ENCODE measurements at places on chromosomes 1 and 21. TPM values are rescaled to one million over a fixed set of nuclear protein-coding genes. Genes with fewer than 3 reads are reported as not detected.

The NIBAN1 gene
- 24.7 TPM for polyA plus RNA-seq

The SGIP1 gene
- not detected for polyA plus RNA-seq

The PLD5 gene
- polyA plus RNA-seq, result not detected

The CEP85 gene
- polyA plus RNA-seq, result 6.9 TPM

The OLIG2 gene
- not detected for polyA plus RNA-seq

The SPATA6 gene
- 1.1 TPM for polyA plus RNA-seq

The C2CD4D gene
- 0.22 TPM for polyA plus RNA-seq

The HOOK1 gene
- 1.1 TPM for polyA plus RNA-seq

The ZBTB48 gene
- 20.9 TPM for polyA plus RNA-seq

The PRDM2 gene
- 10.8 TPM for polyA plus RNA-seq

The ARMH1 gene
- polyA plus RNA-seq, result not detected

The CDK18 gene
- 0.61 TPM for polyA plus RNA-seq

The TMEM82 gene
- not detected for polyA plus RNA-seq

The PAPPA2 gene
- not detected for polyA plus RNA-seq

The LCE1B gene
- not detected for polyA plus RNA-seq

- DNase-seq, result no peak
Measured at GRCh38 chr1:66757722-66758240, 5.5 kb downstream of the DYNLT5 start.

GRCh38 chr1:19610282-19610981 is 33.7 kb upstream of the NBL1 start:
- DNase-seq, result no peak

GRCh38 chr1:187999973-188000372 is 1171.2 kb downstream of the PLA2G4A start:
- DNase-seq, result no peak

DNA sequence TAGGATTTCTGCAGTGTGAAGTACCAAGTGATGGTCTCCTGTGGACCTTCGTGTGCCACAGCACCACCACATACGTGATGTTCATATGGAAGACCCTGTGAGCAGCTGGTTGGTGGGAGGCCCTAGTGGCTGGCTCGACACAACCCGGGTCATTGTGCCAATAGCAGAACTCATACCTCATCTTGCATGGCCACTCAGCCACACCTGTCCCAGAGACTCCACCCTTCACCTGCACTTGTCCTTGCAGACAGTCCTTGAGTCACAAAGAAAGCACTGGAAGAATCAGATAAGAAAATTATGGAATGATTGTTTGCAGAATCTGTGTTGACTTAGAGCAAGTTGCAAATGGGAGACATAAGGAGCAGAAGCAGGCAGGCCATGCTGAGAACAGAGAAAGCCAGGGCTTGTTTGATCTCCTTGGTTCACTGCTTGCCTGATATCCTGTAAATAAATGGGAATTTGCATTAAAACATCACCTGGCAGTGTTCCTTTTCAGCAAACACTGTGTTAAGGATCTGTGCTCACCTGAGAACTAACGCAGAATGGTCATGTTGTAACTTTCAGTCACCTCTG is 307.7 kb downstream of the SIPA1L2 start:
- DNase-seq, result no peak

GRCh38 chr1:173903827-173904531 is 13.1 kb downstream of the SERPINC1 start:
- no peak for DNase-seq

- no peak for DNase-seq
Measured at GRCh38 chr1:47951026-47951425, 46.2 kb downstream of the TRABD2B start.

DNA sequence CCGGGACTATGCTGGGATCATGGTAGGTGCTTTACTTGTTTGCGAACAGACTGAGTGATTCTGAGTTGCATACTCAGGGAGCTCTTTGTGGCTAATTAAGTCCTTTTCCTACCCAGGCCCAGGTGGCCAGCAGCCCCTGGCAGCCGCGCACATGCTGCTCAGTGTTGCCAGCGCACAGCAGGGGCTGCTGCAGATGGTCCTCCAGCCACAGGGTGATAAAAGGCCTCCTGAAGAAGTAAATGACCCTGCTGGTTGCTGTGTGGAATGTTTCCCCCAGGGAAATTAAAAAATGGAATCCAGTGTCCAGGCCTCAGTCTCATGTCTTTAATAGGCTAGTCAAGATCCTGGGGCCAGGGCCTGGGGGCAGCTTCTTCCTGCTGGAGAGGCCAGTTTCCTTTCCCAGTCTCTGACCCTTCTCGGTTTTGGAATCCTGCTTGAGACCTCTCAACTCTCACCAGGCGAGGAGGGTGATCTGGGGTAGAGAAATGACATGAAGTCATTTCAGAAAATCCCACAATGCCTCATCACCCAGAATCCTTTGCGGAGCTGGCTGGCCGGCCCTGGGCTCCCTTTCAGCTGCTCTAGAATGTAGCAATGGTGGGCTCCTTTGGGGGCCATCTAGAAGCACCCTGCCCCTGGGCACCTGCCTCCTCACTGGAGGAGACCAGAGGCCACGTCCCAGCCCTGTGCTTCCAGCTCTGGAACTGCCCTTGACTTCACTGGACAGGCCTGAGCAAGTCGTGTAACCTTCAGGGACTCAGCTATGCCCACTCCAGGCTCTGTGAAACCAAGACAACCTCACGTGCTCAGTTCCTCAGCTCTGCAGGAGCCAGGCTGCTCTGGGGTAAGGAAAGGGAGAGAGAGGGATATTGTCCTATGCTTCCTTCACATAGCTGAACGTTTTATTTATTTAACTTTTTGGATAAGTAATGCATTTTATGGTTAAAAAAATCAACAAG is 131.4 kb downstream of the MRPS6 start:
- DNase-seq, result no peak

DNA sequence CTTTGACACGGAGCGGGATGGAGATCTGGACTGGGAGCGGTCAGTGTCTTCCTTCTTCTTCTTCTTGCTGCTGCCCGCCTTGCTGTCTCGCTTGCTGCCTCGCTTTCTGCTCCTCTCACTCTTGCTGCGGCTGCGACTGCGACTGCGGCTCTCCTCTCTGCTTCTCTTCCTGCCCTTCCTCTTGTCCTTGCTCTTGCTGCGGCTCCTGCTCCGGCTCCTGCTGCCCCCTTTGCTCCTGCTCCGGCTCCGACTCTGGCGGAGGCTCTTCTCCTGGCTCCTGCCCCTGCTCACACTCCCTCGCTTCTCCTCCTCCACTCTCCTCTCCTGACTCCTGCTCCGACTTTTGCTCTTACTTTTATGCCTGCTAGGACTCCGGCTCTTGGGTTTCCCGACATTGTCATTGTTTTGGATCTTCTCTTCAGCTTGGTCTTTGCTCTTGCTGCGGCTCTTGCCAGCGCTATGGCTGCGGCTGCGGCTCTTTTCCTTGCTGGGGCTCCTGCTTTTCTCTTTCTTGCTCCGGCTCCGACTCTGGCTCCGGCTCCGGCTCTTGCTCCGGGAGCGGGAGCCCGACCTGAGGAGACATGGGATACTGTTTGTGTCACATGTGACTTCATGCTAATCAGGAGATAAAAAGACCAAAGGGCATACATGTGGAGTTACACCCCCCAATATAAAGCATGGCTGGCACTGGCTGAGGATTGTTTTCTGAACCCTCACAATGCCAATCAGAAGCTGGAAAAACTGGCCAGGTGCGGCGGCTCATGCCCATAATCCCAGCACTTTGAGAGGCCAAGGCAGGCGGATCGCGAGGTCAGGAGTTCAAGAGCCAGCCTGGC is 25.2 kb upstream of the TMEM200B start:
- DNase-seq, result no peak

- DNase-seq, result no peak
Measured at GRCh38 chr1:219120624-219121544, 52.8 kb upstream of the LYPLAL1 start.

- DNase-seq, result no peak
Measured at GRCh38 chr1:218171302-218171893, 113.7 kb upstream of the RRP15 start.

DNA sequence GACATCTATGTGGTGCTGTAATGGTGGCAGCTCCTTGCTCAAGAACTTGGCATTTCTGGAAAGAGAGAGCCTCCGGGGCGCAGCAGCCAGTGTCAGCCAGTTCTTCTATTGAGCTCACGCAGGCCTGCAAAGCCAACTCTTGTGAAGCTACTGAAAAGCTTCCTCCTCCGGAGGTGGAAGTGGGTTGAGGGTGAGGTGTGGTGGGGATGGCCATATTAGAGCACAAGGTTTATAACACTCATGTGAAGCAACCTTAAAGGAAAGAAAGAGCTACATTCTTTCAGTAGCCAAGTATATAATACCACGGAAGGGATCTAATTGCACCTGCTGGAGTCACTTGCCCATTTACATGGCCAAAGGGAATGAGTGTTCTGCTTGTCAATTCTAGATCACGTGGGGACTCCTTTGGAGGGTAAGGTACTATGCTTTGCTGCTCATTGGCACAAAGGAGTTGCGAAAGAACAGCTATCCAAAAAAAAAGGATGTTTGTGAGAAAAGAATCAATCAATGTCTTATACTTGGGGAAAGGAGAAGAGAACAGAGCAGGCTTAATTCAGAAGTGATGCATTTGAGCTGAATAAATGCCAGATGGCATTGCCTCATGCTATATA is 18.3 kb upstream of the MAP10 start:
- DNase-seq, result peak; percentile 26

DNA sequence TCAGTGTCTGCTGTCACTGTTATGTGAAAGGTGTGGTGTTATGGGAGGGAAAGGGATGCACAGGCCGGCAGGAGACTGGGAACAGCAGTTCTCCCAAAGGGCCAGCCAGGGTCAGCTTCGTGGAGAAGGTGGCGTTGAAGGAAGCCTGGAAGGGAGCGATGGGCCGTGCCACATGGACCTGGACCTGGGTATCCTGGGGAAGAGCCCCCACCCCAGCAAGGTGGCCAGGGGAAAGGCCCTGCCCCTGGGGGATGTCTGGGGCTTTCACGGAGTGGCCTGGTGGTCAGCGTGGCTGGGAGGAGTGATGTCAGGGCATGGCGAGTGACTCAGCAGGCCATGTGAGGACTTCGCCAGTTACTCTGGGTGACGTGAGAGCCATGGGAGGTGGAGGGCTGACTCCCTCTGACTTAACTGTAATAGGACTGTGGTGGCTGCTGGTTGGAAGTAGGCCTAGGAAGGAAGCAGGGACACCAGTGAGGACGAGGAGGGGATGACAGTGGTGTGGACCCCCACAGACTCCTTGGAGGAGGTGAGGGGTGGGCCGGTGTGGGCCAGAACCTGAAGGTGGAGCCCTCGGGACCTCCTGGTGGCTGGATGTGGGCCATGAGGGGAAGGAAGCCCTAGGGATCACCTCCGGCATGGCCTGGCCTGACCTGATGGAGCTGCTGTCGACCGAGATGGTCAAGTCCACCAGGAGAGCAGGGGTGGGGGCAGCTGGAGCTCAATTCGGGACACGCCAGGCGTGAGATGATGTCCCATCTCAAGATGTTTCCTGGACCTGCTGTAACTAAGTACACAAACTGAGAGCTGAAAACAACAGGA is 54.5 kb downstream of the BACE2 start:
- DNase-seq, result no peak

GRCh38 chr21:39518055-39518846 is 66.5 kb downstream of the SH3BGR start:
- peak; percentile 47 for DNase-seq

DNA sequence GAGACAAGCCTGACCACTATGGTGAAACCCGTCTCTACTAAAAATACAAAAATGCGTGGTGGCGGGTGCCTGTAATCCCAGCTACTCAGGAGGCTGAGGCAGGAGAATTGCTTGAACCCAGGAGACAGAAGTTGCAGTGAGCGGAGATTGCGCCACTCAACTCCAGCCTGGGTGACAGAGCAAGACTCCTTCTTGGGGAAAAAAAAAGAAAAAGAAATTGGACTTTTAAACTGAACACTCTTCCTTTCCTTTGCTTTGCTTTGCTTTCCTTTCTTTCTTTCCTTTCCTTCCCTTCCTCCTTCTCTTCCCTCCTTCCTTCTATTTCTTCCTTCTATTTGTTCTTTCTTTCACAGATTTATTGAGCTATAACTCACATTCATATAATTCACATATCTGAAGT is 43.3 kb upstream of the PUM1 start:
- DNase-seq, result no peak

- no peak for DNase-seq
Measured at GRCh38 chr1:844472-845026, 79.2 kb upstream of the SAMD11 start.

GRCh38 chr1:200671235-200671786 is 1.6 kb upstream of the DDX59 start:
- DNase-seq, result no peak

GRCh38 chr1:234970731-234971476 is 157.7 kb downstream of the TOMM20 start:
- DNase-seq, result no peak

GRCh38 chr1:225485226-225485625 is 57.4 kb upstream of the LBR start:
- no peak for DNase-seq

DNA sequence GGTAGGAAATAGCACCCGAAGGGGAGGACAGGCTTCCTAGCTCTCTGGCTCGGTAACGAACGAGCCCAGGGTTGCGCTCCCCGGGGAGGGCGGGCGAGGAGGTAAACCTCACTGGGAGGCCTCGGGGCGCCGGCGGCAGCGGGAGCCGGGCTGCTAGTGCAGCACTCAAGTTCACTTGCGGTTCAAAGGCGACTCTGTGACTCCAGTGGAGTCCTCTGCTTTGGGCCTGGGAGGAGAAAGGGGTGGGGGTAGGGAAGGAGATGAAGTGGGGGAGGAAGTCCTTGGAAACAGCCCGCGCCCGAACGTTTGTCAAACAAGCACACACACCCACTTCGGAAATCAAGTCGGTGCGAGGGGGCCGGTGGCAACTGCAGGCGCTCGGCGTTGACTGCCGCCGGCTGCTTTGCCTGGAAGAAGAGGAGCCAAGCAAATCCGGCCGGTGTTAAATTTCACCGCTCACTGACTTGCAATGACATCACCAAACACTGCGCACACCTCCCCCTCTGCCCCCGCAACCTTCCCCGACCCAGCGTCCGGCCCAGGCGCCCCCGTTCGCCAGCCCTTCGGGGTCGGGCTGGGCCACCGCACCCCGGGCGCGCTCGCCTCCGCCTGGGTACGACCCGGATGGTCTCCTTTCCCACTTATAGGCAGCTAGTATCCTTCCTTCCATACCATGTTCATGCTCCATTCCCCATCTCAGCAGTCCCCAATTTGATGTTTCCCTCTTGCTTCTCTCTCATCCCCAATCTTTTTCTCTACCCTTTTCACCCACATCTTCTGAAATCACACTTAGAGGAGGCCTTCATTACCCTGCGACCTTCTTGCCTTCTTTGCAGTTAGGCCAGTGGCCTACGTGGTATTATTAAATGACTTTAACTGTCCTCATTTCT is at the start of gene COL24A1:
Gene COL24A1 (minus strand): TSS at position 207 of the 890 bp plus-strand sequence. CDS start 376 bp downstream, outside the sequence.
- no peak for DNase-seq

DNA sequence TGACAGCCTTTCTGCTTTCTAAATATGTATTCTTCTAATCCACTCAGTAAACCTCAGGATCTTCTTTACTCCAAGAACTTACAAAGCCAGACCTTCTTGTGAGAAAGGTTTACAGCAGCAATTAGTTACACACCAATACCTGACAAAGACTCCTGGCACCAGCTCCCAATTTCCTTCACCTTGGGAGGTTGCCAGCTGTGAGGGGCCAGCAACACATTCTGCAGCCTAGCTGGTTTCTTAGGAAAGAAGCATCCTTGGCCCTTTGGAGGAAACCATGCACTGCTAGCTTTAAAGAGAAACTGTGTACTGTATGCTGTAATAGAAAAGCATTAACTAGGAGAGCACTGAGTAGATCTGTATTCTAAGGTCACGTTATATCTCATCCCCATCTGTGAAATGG is 10.8 kb downstream of the FYB2 start:
- no peak for DNase-seq

All from immature natural killer cell (primary cell).